Cardiac muscle cell (in vitro differentiated cells and primary cell): ENCODE measurements at places on chromosomes 5 and 9.

DNA sequence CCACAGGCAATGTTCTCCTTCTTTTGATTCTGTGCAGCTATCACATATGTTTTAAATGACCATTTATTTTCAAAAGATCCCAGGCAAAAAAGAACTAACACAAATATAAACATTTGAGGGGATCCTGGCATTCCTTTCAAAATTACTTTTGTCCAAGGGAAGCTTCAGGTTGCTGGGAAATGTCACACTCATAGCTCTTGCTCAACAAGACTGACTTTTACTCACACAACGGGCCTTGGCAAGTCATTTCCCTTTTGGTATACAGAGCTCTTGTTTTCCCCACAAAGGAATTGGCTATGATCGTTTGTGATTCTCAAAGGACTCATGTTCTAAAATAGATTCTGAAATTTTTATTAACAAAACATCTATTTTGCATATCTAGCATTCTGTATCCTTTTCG, 4.5 kb upstream of the PALM2AKAP2 start:
- DNase-seq = no peak

DNA sequence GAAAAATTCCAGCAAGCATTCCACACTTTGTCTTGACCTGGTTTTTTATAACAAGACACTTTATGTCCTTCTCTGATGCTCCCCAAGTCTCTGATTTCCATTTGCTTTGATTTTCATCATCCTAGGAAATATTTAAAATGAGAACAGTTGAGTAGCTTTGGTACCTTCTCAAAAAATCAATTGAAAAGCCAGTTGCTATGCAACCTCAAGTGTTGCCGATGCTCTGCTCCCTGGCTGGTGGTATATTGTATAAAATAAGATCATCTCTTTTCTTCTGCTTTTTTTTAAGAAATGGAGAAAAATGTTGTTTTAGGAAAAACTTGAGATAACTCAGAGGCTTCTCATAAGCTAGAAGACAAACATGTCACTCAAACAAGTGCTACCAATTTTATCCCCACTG, 109.7 kb downstream of the ZNF354C start:
- DNase-seq = no peak

DNA sequence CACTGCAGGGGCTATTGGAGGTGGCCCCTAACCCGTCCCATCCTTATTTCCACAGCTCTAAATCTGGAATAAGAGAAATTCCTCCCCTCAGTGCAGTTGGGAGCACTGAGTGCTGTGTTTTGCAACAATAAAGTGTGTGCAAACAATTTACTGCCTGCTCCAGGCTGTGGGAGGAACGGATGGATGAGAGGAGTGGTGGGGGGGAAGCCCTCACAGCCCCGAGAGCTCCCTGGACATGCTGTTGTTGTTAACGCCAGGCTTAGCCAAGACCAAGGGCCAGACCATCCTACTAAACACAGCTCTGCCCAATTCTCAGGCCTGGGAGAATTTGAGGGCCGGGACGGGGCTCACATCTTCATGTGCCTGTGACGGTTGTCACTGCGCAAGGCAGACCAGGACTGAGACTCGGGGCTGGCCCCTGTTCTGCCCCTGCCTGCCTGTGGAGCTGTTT, 200.2 kb downstream of the DAB2IP start:
- peak; percentile 41 for DNase-seq

- DNase-seq = no peak
These were observed 216.5 kb downstream of the MCTP1 start for GRCh38 chr5:95068289-95068910.

GRCh38 chr9:96460470-96460869, 10.5 kb downstream of the HABP4 start:
- no peak for DNase-seq

DNA sequence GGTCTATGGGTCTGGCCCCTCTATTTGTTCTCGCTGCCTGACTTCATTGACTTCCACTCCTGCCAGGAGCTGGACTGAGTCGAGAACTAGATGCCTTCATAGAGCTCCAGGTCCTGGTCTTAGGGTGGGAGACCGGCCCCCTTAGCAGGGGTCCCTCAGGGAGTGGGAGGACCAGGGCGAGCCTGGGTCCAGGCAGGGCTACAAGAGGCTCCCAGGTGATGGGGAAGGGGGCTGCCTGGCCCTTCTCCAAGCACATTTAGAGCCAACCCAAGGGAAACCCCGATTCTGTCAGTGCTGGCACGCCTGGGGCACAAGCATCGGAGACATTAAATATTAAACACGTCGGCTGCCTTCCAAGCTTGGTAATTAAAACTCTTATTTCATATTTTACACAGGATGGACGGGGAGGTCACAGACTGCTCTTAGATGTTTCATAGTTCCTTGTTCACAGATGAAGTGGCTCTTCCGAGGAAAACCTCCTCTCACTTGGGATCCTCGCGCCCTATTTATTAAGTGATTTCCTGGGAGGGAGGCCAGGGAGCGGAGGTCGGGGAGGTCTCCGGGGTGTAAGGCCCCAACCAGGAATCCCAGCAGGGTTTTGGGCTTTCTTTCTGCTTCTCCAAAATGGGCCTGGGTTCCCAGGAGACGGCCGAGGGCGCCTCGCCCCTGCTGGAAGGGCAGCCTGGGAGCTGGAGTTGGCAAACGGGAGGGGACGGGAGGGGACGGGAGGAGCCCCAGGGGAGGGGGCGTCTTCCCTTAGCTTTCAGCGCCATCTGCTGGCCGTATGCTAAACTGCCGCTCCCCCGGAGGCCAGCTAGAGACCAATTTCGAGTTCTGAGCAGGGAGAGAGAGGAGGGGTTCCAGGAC, 23.4 kb upstream of the ZBTB43 start:
- DNase-seq = peak; percentile 81

GRCh38 chr5:135859641-135860040, 25.2 kb downstream of the SLC25A48 start:
- no peak for DNase-seq

GRCh38 chr5:69374911-69375446, 5.4 kb downstream of the RAD17 start:
- DNase-seq = no peak

GRCh38 chr5:147408980-147409379, 100.9 kb downstream of the DPYSL3 start:
- DNase-seq = no peak

DNA sequence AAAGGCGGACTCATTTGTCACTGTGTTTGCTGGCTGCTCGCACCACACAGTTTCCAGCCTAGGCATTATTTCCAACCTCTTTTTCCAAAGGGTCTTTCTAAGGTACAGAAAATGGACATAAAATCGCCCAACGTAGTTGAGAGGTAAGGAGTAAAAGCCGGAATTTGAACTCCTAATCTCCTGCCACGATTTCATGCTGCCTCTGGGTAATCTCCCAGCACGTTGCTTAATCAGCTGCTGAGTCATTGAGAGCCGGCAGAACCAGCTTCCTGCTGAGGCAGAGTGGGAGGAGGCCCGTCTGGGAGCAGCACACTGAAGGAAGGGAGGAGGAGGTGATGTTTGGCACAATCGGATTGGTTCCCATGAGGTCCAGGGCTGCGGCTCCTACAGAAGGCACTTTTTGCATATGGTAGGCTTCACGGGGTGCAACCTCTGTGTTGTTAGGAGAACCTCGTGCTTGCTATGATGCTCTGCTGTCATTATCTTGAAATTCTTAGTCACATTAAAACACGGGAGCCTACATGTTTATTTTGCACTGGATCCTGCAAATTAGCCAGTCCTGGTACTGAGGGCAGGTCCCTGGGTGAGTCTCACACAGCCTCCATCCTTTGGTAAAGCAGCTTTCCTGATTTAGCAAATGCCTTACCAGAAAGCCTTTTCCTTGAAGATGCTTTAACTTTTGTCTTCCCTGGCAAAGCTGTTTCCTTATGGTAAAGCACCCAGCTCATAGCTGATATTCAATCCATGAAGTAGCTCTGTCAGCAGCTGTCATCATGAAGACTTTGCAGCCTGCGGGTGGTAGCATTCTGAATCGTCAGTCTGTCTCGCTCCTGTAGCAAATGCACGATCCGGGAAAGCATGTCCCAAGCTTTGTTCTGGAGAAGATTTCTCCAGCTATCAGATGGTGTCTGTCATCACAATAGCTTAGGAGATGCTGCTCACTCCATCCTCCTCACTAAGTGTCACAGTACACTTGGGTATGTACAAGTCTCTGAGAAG, 191.6 kb upstream of the MSX2 start:
- DNase-seq = peak; percentile 81

DNA sequence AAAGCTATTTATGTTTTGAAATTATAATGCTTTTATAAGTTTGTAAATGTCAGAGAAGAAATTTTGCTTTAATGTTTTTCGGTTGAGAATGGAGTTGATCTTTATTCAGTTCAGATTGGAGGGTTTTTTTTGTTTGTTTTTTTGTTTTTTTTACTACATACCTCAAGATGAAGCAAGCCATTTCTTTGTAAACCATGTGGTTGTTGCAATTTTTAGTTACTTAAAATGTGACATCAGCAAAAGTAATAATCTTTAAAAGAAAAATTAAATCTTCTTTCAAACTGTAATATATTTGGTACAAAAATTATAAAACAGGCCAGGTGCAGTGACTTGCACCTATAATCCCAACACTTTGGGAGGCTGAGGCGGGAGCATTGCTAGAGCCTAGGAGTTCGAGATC, 102.6 kb downstream of the CDC42SE2 start:
- DNase-seq = no peak
